ENCODE measurements at places on chromosomes 13 and 19.
A peak's percentile ranks its signal among the peaks of the same experiment; 100 is the strongest.

DNA sequence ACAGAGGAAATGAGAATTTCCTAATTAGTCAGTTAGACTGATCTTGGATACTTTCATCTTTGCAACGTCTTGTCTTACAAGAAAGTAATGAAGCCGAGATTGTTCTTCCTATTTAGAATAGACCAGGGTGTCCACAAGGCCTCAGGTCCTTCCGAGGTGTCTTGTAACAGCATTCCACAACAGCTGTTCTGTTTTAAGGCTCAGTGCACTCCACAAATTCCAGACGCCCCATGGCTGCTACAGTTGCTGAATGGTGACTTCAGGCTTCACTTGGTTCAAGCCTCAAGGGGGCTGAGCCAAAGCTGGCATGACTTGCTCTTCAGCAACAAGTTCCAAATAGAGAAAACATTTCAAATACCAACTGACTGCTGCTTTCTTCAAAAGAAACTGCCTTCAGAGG, 143.4 kb downstream of the SHISA2 start:
- DNase-seq: no peak

DNA sequence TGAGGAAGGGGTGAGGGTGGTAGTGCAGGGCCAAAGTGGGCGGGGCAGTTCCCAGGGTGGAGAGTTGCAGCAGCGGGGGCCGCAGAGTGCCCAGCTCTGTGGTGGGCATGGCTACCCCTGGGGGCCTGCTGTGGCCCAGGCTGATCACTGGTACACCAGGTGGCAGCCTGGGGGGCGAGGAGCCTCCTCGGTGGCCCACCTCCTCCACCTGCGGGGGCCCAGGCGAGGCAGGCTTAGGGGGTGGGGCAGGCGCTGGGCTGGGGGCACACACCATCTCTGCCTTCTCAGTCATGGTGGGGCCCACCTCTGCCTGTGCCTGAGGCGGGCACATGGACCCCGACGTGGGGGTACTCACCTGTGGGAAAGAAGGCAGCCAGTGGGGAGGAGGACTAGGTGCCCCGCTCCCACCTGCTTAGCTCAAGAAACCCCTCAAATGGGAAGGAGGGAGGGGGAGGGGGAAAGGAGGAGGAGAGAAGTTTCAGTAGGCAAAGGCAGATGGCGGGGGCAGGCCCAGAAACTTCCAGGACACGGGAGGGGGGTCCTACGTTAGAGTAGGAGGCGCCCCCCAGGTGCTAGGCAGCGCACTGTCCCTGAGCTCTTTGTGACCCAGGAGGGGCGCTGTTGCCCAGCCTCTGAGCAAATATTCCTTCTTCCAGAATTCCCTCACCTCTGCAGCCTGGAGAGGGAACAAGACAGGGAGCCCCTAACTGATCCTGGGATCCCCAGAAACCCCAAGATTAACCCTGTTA, 1.6 kb downstream of the LYL1 start:
- no peak for DNase-seq

- peak; percentile 46 for DNase-seq
These were observed 1.2 kb downstream of the KLF12 start for GRCh38 chr13:74132776-74133656.

GRCh38 chr13:41833831-41834230, 127.1 kb downstream of the VWA8 start:
- DNase-seq: no peak

- DNase-seq: peak; percentile 56
These were observed 1.2 kb downstream of the AKT1S1 start for GRCh38 chr19:49875857-49876421.

- no peak for DNase-seq
These were observed 74.8 kb downstream of the NALCN start for GRCh38 chr13:101341464-101341863.

DNA sequence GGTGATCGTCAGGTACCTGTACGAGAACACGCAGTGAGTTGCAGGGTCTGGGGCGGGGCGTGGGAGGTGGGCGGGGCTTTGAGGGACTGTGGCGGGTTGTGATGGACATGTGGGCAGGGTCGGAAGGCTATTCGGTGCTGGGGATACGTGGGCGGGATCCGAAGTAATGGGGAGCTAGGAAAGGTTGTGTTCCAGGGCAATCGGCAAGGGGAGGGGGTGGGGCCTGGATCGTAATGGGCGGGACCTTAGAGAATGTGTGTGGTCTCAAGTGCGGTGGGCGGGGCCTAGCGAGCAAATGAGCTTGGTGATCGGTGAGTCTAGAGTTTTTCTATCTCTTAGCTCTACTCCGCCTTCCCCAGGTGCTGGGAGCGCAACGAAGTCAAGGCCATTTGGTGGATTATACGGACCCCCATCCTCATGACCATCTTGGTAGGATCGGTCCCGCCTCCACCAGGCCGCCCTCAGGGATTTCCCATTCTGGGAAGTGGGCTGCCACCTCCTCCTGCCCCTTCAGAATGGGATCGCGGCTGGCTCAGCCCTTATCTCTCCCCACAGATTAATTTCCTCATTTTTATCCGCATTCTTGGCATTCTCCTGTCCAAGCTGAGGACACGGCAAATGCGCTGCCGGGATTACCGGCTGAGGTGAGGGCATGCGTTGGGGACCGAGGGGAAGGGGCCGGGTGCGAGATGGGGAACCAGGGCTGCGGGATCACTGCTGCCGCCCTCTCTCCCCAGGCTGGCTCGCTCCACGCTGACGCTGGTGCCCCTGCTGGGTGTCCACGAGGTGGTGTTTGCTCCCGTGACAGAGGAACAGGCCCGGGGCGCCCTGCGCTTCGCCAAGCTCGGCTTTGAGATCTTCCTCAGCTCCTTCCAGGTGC, 9.6 kb downstream of the GIPR start:
- peak; percentile 87 for DNase-seq

GRCh38 chr19:38684078-38684861, 36.8 kb downstream of the ACTN4 start:
- peak; percentile 64 for DNase-seq

DNA sequence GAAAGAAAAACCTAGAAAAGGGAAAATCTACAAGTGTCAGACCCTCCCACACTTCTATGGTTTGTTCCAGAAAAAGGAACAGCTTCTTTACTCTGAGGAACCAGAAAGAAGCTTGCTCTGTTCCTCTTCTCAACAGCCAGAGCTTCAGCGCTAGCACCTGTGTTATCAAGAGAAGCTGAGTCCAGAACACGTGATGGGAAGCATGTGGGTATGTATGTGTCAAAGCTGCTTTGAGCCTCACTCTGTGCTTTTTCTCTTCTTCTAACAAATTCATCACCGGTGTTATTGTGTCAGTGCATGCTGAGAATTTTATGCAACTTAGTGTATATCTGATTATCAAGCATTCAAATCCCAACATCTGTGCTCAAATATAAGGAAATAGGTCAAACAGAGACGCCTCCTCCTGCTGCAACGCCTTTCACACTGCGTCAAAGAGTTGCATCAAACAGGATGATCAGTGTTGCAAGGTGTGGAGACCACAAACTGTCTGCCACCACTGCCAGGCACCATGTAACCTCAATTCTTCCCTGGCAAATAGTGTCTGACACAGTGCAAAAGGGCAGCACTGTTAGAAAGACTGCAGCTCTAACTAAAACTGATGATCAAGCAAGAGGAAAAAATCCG, 83.9 kb downstream of the LRRC63 start:
- DNase-seq: peak; percentile 76

DNA sequence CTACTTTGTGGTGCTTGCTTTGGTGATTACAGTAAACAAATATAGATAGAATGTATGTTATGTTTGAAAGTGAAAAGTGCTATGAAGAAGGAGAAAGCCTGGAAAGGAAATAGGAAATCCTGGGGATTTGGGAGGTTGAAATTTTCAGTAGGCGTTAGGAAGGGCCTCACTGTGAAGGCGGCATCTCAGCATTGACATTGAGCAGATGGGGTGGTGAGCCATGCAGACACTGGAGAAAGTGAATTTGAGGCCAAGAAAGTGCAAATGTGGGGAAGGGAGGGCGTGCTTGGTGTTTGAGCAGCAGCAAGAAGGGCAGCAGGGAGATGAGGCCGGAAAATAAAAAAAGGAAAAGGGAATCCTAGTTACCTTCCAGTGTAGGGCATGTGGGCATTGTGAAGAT, 20.3 kb downstream of the SOX21 start:
- no peak for DNase-seq

DNA sequence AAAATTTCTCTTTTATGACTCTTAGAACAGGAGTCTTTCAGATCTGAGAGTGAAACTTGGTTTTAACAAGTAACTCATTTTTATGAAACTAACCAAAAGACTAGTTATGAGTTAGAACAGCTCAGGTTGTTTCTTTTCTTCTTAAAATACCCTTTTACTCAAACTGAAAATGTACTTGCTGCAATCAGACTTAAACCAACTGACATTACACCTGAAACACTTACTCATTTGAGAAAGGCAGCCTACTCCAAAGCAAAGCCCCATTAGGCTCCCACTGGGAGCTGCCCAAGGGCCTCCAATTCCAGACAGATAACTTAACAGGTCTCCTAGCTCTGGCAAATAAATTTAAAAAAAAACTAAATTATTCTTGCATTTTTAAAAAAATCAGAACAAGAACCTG, 3.6 kb downstream of the FOXO1 start:
- no peak for DNase-seq

DNA sequence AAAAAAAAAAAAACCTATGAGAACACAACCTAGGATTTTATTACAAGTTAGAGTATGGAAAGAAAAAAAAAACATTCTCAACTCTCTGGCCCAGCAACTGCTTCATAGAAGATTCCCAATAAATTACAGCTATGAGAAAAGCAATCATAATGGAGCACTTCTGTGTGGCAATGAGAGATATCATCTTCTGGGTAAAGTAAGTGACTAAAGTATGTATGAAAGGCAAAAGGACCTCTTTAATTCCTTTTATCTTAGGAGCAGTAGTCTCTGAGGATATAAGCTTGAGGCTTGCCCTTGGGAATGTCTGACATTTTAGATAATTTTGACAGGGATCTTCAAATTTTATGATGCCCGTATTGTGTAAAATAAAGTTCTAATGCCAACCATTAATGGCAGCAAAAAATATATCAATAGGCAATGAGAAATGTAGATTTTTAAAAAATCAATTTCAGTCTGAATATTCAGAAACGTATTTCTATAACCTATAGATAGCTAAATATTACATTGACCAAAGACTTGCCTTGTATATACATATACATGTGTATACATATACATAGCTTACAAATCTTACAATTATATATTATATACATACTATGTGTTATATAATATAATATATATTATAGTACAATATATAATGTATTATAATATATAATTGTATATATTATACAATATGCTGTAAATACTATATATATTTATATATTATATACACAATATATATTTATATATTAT, 823.9 kb upstream of the SLITRK1 start:
- DNase-seq: no peak

GRCh38 chr19:18226956-18227780, 930 bp upstream of the PDE4C start:
- DNase-seq: no peak

- DNase-seq: no peak
These were observed 49.2 kb downstream of the STOML3 start for GRCh38 chr13:38941353-38941945.

DNA sequence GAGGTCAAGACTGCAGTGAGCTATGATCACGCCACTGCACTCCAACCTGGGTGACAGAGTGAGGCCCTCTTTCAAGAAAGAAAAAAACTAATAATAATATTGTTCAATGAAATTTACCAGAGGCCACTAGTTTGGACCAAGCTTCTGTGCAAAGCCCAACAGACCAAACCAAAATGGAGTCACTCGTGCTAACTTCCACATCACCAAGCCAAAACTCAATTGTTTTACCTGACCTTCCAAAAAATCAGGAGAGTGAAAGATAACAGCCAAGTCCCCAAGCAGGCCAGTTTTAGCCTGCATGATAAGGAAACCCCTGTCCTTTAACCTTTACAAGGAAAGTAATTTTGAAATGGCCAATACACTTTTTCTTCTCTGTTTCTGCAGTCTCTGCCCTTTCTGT, 20.0 kb downstream of the LYPD3 start:
- DNase-seq: no peak

DNA sequence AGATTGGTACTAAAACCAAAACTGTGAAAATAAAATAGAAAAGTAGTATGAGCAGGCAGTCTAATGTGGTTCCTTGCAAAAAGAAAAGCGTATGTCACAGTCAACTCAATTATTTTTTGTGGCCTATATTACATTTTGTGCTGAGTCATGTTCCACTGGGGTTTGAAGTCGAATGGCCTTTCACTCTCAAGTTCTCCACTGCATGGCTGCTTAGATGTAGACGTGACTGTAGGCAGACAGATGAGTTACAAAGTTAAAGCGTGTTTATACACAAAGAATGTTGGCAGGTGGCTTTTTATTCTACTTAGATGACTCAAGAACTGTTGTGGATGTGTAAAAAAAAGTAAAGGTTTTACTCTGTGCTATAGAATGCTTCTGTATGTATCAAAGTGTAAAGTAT, 133.9 kb downstream of the SLITRK6 start:
- DNase-seq: no peak

DNA sequence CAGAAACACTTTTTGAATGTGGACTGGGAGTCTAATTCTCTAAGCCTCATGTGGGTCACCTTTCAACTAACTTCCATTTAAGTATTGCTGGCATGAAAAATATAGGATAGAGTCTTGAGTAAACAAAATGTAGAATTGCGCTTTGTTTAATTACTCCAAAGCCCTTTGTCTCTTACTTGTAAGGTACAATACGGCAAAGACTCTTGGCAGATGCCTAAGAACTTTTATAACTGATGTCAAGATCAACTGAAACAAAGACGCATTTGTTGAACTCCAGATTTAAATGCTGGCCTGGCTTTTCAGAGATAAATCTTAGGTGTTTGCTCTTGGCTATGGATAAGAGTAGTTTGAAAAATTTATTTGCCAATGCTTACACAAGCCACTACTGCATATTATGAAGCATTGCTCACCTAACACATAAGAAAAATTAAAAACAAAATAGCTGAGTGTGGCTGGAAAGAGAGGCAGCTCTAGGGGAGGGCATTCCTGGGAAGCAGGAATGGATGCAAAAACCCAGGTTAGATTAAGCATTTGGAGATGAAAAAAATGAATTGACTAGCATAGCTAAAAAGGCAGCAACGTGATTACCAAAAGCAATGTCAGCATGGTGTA, 107.3 kb upstream of the STARD13 start:
- DNase-seq: no peak

DNA sequence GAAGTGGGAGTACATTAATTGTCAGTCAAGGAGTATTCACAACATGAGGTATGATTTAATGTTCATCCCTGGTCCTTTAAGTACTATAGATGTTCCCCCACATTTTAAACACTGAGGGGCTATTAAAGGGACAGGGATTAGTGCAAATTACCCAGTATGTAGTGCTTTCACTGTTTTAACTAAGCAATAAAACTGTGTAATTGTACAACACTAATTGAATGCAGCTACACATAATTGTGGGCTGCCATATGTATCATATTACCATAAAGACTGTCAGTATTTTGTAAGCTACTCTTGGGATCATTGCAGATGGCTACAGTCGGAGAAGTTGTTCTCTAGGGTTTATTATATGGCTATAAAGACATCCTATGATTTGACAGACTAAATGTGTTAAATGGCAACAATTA, 316.6 kb downstream of the DCLK1 start:
- DNase-seq: no peak

GRCh38 chr13:20840568-20840967, 62.0 kb downstream of the XPO4 start:
- no peak for DNase-seq

All from CD4-positive, alpha-beta T cell treated with Interferon alpha-2 for 1 hour (primary cell).